Natural killer cell treated with Interleukin-12 subunit alpha and Interleukin-12 subunit beta and Interleukin-15 and Interleukin-18, amount 100 ng/mL, for 72 hours (primary cell): ENCODE measurements at places on chromosomes 6 and 20. TPM values are rescaled to one million over a fixed set of nuclear protein-coding genes. Genes with fewer than 3 reads are reported as not detected.

The F13A1 gene
- total RNA-seq: not detected

The PAX1 gene
- total RNA-seq: not detected

DNA sequence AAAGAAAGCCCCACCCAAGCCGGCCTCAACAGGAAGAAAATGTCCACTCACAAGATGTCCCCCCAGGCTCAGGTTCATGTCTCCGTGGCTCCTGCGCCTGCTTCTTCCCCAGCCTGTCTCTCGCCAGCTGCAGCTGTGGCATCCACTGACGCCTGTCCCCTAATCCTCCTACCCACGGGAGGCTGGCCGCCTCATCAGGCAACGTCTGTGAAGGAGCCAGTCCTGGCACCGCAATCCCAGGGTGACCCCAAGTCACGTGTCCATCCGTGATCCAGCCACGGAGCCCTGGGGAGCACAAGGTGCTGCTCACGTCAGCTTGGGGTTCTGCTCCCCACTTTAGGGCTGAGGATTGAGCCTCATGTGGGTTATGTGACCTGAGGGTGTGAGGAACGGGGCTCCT lies 640.3 kb downstream of the CDH26 start:
- no peak for DNase-seq

GRCh38 chr20:15886250-15886649 lies 687.0 kb downstream of the KIF16B start:
- no peak for DNase-seq
